ENCODE measurements at places on chromosomes 13 and 19. TPM values are rescaled to one million over a fixed set of nuclear protein-coding genes. Genes with fewer than 3 reads are reported as not detected.

The ZNF724 gene
- polyA plus RNA-seq: 3.9 TPM

DNA sequence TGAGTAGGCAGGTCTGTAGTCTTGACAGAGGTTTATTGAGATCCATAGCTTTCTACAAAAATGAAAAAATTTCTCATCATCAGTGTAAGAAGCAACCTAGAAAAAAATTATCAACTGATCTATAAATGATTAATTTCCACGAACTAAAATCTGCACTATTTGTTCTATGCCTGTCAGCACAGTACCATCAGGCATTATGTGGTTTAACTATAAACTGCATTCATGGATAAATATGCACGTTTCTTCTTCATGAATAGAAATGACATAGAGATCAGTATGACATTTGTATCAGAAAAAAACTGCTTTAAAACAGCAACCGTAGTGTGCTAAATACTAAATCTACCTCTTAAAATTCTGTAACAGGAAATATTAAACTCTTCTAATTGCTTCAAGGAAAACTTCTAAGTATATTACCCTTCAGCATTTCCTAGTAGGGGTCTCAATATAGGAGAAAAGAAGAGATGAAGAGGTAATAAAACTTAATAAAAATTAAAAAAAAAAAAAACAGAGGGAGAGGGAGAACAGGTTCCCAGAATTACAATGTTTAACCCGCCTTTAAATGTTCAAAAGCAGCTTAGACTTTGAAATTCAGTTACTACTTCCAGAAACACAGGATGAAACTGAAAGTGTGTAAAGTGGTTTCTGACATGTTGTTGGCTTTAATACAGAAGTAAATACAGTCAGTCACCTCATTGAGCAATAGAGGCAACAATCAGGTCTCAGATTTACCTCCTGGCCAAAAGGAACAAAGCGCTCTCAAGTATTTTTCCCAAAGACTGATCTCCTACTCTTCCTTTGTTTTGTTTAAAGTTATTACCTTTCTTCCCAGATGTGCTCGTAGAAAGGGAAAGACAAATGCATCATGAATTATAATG lies 144.4 kb downstream of the DIAPH3 start:
- peaks cover 4% of the 10 kb centered on the region for H3K36me3 ChIP-seq
- H3K4me3 ChIP-seq: no peak overlapping the region
- H3K27me3 ChIP-seq: no peaks in the 10 kb centered on the region
- no peak for DNase-seq
- H3K4me1 ChIP-seq: no peaks in the 10 kb centered on the region

- no peak overlapping the region for H3K4me3 ChIP-seq
- H3K27me3 ChIP-seq: no peaks in the 10 kb centered on the region
- DNase-seq: no peak
- no peaks in the 10 kb centered on the region for H3K36me3 ChIP-seq
Measured at GRCh38 chr13:34421858-34422475, 520.1 kb upstream of the NBEA start.

DNA sequence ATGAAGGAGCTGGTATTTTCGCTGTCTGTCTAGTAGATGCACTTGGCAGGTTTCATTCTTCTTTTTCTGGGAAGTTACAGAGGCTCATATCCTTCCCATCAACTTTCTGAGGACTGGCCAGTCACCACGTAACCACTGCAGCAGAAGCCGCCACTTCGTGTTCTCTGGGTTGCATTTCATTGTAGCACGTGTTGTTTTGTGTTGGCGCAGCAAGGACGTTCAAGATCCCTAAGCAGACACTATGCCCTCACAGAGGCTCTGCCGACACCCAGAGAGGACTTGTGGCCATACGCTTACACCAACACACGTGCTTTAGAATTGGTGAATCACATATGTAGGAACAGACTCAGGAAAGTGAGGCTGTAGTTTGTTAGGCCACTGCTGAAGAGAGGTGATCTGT lies 42.2 kb upstream of the TEX29 start:
- H3K27me3 ChIP-seq: no peaks in the 10 kb centered on the region
- DNase-seq: no peak
- H3K4me3 ChIP-seq: no peak overlapping the region
- peak overlapping the region; percentile 20 for H3K27ac ChIP-seq

Measured in naive B cell (primary cell).